Mesothelial cell of epicardium (in vitro differentiated cells): ENCODE measurements at places on chromosomes 7 and 10. TPM values are rescaled to one million over a fixed set of nuclear protein-coding genes. Genes with fewer than 3 reads are reported as not detected.

GRCh38 chr10:11178606-11179515 lies 161.2 kb downstream of the CELF2 start:
- DNase-seq: no peak

- no peak for DNase-seq
Observed at GRCh38 chr7:135088566-135088965, 59.3 kb upstream of the TMEM140 start.

- peak; percentile 56 for DNase-seq
Observed at GRCh38 chr10:114876602-114877300, 55.2 kb downstream of the FHIP2A start.

DNA sequence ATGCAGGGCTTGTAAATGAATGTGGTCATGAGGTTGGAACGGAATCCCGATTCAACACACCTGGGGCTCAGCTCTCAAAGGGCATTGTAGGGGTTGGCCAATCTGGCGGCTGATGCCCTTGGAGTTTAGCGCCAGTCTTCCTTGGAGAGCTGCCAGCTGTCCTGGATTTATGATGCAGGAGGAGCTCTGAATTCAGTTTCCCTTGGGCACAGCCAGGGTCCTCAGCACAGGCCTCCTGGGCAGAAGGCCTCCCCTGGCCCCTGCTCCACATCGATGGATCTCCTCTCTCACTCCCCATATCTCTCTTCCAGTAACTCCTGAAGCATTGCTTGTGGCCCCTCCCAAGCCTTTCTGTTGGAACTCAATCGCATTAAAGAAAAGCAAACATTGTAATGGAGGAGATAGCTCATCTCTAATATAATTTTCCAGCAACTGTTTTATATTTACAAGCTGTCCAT lies 985 bp upstream of the CYTH3 start:
- DNase-seq: peak; percentile 56

GRCh38 chr10:88120599-88121333 lies 257.3 kb downstream of the PTEN start:
- no peak for DNase-seq

DNA sequence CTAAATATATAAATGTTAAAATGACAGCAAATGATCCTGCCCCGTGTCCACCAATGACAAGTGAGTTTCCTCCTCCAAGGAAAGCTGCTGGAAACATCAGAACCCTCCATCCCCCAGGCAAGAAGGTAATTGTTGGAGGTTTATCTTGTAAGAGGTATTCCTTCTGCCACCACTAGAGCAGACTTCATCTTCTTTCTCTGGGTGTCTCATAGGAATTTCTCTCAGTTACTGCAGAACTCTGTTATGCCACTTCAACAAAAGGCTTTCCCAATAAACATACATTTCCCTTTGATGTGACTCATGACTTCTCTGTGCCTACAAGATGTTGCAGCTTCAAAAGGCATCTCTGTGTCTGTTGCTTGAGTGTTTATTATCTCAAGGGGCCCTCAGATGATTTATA lies 279.1 kb downstream of the BMPER start:
- DNase-seq: no peak

GRCh38 chr7:101395376-101395775 lies 32.7 kb downstream of the COL26A1 start:
- DNase-seq: no peak

GRCh38 chr10:95531058-95531809 lies 29.9 kb downstream of the SORBS1 start:
- DNase-seq: no peak

- DNase-seq: peak; percentile 34
Observed at GRCh38 chr7:388023-388960, 98.3 kb downstream of the FOXL3 start.

- no peak for DNase-seq
Observed at GRCh38 chr10:109071539-109071938, 851.8 kb downstream of the XPNPEP1 start.

DNA sequence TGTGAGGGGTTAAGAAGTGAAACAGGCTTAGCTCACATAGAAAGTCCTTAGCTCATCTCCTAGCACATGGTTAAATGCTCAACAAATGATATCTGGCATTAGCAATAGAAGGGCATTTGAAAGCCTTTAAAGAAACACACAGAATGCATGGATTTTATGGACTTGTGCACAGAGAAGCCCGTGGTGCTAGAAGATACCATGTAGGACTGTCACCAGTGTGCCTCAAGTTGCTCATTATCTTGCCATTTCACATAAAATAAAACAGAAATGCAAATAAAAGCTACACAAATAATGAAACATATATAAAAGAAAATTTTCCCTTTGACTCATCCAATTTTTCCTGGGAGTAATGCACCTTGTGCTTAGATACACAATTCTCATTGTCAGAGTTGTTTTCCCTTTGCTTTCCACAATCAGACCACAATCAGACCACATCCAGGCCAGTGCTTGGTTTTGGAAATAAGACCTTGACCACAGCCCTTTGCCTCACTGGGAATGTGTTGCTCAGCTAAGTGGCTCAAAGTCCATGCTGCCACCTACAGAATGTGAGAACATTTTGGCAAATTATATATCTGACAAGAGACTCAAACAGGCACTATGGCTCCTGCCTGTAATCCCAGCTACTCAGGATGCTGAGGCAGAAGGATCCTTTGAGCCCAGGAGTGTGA lies 9.5 kb upstream of the WDR11 start:
- no peak for DNase-seq

DEPP1 gene
- 8.0 to 11.1 TPM (median 10.1 TPM) in 3 replicates for total RNA-seq

ITGA8 gene
- 19.2 to 21.8 TPM (median 21.7 TPM) in 3 replicates for total RNA-seq

PRR15 gene
- total RNA-seq: 4.9 to 7.2 TPM (median 6.6 TPM) in 3 replicates

HOXA3 gene
- total RNA-seq: 197 to 209 TPM (median 201 TPM) in 3 replicates

CPA2 gene
- total RNA-seq: 0.54 to 0.73 TPM (median 0.72 TPM) in 3 replicates

FAM131B gene
- total RNA-seq: 5.6 to 6.1 TPM (median 5.8 TPM) in 3 replicates

ARHGAP22 gene
- total RNA-seq: 2.9 to 5.1 TPM (median 4.1 TPM) in 3 replicates
